ENCODE measurements at places on chromosomes 7 and 10.

- DNase-seq = no peak
Measured at GRCh38 chr7:139725077-139725476, 52.7 kb downstream of the HIPK2 start.

- DNase-seq = peak; percentile 36
Measured at GRCh38 chr7:149067869-149068268, 22.6 kb downstream of the ZNF786 start.

DNA sequence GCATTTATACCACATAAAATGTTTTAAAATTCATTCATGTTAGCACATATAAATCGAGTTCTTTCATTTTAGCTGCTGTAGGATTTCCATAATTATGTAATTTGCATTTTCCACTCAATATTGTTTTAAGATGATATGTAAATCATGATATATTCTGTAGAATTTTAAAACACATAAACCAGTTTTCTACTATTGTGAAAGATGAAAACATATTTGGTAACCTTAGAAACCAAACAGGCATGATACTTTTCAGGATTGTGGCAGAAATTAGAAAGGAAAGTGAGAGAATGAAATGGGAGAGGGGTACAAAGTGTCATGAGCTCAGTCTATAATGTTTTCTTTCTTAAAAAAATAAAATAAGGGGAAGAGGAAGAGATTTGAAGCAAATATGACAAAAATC is 269.3 kb downstream of the PPP1R3A start:
- no peak for DNase-seq

GRCh38 chr7:45591101-45591906 is 17.1 kb downstream of the ADCY1 start:
- DNase-seq = no peak

GRCh38 chr7:8441106-8441965 is 7.9 kb downstream of the NXPH1 start:
- no peak for DNase-seq

- no peak for DNase-seq
Measured at GRCh38 chr7:100475549-100475948, 3.5 kb downstream of the TSC22D4 start.

- no peak for DNase-seq
Measured at GRCh38 chr7:105985672-105986215, 22.7 kb downstream of the CDHR3 start.

DNA sequence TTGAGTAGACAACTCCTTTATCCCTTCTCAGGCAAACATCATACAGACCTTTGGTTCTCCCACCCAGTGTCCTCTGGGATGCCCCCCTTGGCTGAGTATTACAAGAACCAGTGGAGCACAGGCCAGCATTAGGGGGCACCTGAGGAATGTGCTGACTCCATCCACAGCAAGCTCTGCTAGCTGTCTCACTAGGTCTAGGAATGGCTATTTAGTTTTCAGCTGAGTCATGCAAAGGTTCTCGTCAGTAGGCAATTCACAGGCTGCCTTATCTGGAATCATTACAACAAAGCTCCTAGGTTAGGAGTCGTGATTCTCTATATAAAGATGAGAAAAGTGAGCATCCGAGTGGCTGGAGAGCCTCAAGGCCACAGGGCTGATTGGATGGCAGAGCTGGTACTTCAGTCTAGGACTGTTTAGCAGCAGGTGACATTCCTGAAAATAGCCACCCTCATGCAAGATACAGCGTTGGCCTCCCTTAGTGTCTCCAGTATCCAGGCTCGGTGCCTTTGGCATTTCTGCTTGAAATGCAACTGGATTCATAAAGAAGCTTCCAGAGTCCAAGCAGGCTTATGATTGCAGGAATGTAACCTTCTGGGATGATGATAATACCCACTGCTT is 75.8 kb downstream of the CDCA7L start:
- DNase-seq = no peak

DNA sequence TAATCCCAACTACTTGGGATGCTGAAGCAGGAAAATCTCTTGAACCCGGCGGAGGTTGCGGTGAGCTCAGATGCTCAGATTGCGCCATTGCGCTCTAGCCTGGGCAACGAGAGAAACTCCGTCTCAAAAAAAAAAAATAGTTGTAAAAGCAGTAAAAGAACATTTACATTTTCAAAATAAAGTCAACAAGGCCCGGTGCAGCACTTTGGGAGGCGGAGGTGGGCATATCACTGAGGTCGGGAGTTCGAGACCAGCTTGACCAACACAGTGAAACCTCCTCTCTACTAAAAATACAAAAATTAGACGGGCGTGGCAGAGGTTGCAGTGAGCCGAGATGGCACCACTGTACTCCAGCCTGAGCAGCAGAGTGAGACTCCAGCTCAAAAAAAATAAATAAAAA is 4.0 kb downstream of the CCAR1 start:
- DNase-seq = no peak

DNA sequence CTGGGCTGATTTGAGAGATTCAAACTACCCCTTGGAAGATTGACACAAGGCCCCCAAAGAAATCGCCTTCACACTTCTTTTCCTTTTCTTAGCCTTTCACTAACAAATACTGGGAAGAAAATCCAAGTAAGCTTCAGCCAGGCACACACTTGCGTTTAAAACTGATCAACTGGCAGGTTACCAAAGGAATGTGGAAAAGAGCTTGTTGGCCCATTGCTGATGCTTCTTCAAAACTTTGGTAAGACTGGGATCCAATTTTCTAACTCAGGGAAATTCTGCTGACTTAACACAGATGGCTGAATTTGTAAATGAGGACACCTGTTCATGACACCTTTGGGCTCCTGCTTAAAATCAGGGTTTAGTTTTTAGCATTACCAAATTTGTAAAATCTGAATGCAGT is 464.5 kb upstream of the GALNT17 start:
- DNase-seq = no peak
